Activated T-helper 2 cell treated with anti-CD3 and anti-CD28 coated beads, Interferon-gamma antibody, Interleukin-2, Interleukin-4, amounts not matched to agents 10 μg/mL and 5 μg/mL and 100 μg/mL, durations not matched to agents 14 hours and 24 hours and 36 hours (primary cell): ENCODE measurements at places on chromosomes 7 and 10.

GRCh38 chr7:46559194-46559832, 638.2 kb upstream of the IGFBP3 start:
- H3K27me3 ChIP-seq, result no peaks in the 10 kb centered on the region
- H3K4me1 ChIP-seq, result no peaks in the 10 kb centered on the region
- H3K36me3 ChIP-seq, result no peaks in the 10 kb centered on the region
- DNase-seq, result no peak
- H3K27ac ChIP-seq, result no peak overlapping the region

DNA sequence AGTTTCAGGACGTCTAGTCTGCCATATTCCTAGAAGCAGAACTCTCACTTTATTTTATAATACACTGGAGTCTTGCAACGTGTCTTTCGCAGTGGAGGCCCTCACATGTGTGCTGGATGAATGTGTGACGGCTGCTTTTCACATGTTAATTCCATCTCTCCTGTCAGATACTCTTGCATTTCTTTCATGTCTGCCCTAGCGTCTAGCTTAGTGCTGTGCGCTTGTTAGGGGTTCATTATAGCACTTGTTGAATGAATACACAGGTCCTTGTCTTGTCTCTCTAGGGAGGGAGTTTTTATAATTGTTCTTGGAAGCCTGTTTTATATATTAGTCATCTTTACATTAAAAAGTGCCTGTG, 94.4 kb downstream of the MAP3K8 start:
- H3K4me1 ChIP-seq, result peaks cover 62% of the 10 kb centered on the region
- no peak for DNase-seq
- H3K36me3 ChIP-seq, result no peaks in the 10 kb centered on the region
- H3K27ac ChIP-seq, result no peak overlapping the region

- H3K4me3 ChIP-seq, result no peak overlapping the region
- H3K27me3 ChIP-seq, result no peaks in the 10 kb centered on the region
- H3K36me3 ChIP-seq, result no peaks in the 10 kb centered on the region
Measured at GRCh38 chr7:123229426-123229825, 29.7 kb upstream of the SLC13A1 start.

- no peaks in the 10 kb centered on the region for H3K27me3 ChIP-seq
- no peak for DNase-seq
- no peak overlapping the region for H3K4me3 ChIP-seq
- peaks cover 75% of the 10 kb centered on the region for H3K36me3 ChIP-seq
- H3K4me1 ChIP-seq, result peaks cover 11% of the 10 kb centered on the region
Measured at GRCh38 chr10:21556527-21556926, 22.5 kb downstream of the MLLT10 start.

DNA sequence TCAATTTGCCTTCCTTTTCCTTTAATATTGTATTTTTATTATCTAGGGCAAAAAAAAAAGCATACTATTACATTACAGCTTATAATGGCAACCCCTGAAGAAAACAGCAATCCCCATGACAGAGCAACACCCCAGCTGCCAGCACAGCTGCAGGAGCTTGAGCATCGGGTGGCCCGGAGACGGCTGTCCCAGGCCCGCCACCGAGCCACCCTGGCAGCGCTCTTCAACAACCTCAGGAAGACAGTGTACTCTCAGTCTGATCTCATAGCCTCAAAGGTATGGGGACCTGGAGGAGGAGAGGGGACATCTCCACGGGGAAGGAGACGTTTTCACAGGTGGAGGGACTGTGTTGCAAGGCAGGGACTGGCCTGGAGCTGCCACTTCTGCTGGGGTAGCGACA, 6.8 kb downstream of the STRA8 start:
- H3K4me3 ChIP-seq, result no peak overlapping the region
- peaks cover 25% of the 10 kb centered on the region for H3K27me3 ChIP-seq
- no peak overlapping the region for H3K27ac ChIP-seq

GRCh38 chr10:99329304-99329553, at the start of gene CNNM1:
TSS of gene CNNM1 (plus strand) at chr10:99329356. CDS start at chr10:99329388, 32 bp downstream.
- no peak within 1 kb of the TSS for H3K27ac ChIP-seq
- DNase-seq, result peak; percentile 14
- H3K36me3 ChIP-seq, result no peaks in the 10 kb centered on the region
- H3K27me3 ChIP-seq, result peaks cover 40% of the 10 kb centered on the region
- no peaks in the 10 kb centered on the region for H3K4me1 ChIP-seq

GRCh38 chr10:105598207-105598606, 957.1 kb downstream of the SORCS3 start:
- DNase-seq, result no peak
- H3K36me3 ChIP-seq, result no peaks in the 10 kb centered on the region
- no peaks in the 10 kb centered on the region for H3K27me3 ChIP-seq
- H3K27ac ChIP-seq, result no peak overlapping the region

GRCh38 chr7:148621563-148621962, 31.0 kb downstream of the C7orf33 start:
- H3K4me3 ChIP-seq, result no peak overlapping the region
- peaks cover 5% of the 10 kb centered on the region for H3K27me3 ChIP-seq
- H3K4me1 ChIP-seq, result peaks cover 26% of the 10 kb centered on the region
- no peak overlapping the region for H3K27ac ChIP-seq
- DNase-seq, result no peak

GRCh38 chr7:6012355-6013104, 3.5 kb downstream of the AIMP2 start:
- no peaks in the 10 kb centered on the region for H3K27me3 ChIP-seq
- peaks cover 24% of the 10 kb centered on the region for H3K4me1 ChIP-seq
- no peak overlapping the region for H3K27ac ChIP-seq
- DNase-seq, result no peak
- peaks cover 64% of the 10 kb centered on the region for H3K36me3 ChIP-seq
- H3K4me3 ChIP-seq, result no peak overlapping the region

DNA sequence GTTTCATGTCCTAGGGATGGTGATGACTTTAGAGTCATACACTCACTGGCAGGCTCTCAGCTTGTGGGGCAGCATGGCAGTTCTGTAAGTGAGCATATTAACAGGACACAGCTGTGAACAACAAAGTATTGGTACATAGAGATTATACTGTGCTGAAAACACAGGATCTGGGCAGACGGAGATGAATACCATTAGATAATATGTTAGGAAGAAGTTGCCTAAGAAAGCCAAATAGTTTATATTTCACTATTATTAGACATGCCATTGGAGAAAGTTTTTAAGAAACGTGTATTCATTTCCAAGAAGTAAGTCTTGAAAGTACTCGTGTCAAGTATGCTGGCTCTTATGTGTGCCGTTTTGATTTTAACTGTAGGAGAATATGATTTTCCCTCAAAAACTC, 274.5 kb downstream of the INHBA start:
- H3K27me3 ChIP-seq, result no peaks in the 10 kb centered on the region
- no peak for DNase-seq
- no peaks in the 10 kb centered on the region for H3K36me3 ChIP-seq

DNA sequence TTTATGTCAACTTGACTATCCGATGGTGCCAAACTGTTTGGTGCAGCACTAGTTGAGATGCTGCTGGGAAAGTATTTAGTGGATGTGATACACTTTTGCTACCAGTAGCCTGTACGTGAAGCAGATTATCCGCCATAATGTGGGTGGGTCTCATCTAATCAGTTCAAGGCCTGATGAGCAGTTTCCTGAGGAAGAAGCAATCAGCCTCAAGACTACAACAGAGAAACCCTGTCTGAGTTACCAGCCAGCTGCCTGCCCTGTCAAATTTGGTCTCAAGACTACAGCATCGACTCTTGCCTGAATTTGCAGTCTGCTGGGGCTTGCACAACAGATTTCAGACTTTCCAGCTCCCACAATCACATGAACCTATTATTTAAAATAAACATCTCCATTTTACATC, 10.9 kb upstream of the RBP3 start:
- H3K27ac ChIP-seq, result no peak overlapping the region
- DNase-seq, result no peak
- H3K27me3 ChIP-seq, result peaks cover 26% of the 10 kb centered on the region
- H3K4me1 ChIP-seq, result peaks cover 3% of the 10 kb centered on the region
- H3K4me3 ChIP-seq, result no peak overlapping the region
- no peaks in the 10 kb centered on the region for H3K36me3 ChIP-seq

GRCh38 chr7:13069841-13070240, 382.4 kb downstream of the ARL4A start:
- DNase-seq, result no peak
- H3K36me3 ChIP-seq, result no peaks in the 10 kb centered on the region
- no peaks in the 10 kb centered on the region for H3K27me3 ChIP-seq
- H3K4me1 ChIP-seq, result no peaks in the 10 kb centered on the region
- no peak overlapping the region for H3K4me3 ChIP-seq

GRCh38 chr10:30494558-30494957, 60.6 kb downstream of the MAP3K8 start:
- peaks cover 73% of the 10 kb centered on the region for H3K4me1 ChIP-seq
- H3K27me3 ChIP-seq, result peaks cover 16% of the 10 kb centered on the region
- no peak overlapping the region for H3K4me3 ChIP-seq
- H3K36me3 ChIP-seq, result no peaks in the 10 kb centered on the region
- no peak overlapping the region for H3K27ac ChIP-seq
